T-helper 17 cell (primary cell): ENCODE measurements at places on chromosomes 4 and X.
A peak's percentile ranks its signal among the peaks of the same experiment; 100 is the strongest.

DNA sequence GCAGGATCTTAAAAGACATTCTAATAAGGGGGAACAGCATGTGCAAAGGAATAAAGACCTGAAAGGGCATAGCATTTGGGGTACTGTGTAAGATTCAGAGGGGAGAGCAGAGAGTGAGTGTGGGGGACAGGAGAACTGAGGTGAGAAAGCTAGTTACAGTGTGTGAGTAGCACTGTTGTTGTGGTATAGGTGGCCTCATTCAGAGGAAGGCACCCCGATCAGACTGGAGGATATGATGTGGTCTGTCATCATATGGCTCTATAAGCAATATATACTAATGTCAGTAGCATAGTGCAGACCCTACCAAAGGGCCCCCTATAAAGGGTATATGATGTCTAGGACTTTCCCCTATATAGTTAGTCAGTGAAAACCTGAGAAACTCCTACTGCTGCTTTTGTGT lies 175.8 kb downstream of the FMR1NB start:
- no peaks in the 10 kb centered on the region for H3K4me1 ChIP-seq
- DNase-seq: no peak
- H3K36me3 ChIP-seq: no peaks in the 10 kb centered on the region
- peaks cover 6% of the 10 kb centered on the region for H3K27me3 ChIP-seq
- H3K27ac ChIP-seq: no peak overlapping the region
- H3K4me3 ChIP-seq: no peak overlapping the region

DNA sequence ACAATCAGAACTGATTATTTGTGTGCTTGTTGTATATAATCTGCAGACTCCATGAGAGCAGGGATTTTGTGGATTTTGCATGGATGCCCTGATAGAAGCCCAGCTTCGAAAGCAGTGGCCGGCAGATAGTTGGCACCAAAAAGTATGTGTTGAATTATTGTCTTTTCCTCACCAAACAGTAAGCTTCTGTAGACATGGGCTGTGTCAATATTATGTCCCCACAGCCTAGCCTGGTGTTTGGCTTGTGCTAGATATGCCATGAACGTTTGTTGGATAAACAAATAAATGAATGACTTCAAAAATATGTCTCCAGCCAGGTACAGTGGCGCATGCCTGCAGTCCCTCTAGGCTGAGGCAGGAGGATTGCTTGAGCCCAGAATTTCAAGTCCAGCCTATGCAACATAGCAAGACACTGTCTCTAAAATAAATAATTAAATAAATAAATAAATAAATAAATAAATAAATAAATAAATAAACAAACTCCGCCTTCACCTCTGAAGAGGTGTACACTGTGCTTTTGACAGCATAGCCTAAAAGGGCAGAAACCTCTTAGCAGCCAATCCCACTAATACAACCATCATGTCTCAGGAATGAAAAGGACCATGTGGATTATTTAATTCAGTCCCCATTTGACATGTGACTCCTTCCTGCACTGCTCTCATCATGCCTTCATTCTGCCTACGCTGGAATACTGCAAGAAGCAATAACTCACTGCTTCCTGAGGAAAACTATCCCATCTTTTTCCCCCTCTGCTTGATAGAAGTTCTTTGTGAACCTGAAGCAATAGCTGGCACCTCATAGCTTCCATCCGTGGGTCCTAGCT lies 335.2 kb downstream of the FBXW7 start:
- H3K27ac ChIP-seq: no peak overlapping the region
- no peak for DNase-seq
- H3K4me3 ChIP-seq: no peak overlapping the region
- H3K36me3 ChIP-seq: peaks cover 6% of the 10 kb centered on the region
- H3K27me3 ChIP-seq: peaks cover 5% of the 10 kb centered on the region

- no peak for DNase-seq
- H3K4me1 ChIP-seq: no peaks in the 10 kb centered on the region
- no peaks in the 10 kb centered on the region for H3K36me3 ChIP-seq
- no peak overlapping the region for H3K4me3 ChIP-seq
Observed at GRCh38 chr4:174553828-174554227, 31.5 kb upstream of the HPGD start.

DNA sequence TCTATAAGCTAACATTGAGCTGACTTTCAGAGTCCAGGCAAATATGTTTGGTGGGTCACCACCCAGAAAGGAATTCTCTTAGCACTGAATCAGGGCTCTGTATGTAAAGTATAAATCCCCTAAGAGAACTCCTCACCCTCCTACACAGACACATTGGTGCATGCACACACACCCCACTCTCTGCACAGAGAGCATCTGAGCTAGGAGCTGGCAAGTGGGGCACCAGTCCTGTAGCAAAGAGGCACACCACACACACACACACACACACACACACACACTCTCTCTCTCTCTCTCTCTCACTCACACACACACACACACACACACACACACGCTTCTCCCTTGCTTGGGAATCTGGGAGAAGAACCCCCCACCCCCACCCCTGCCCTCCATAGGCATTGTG lies 3.2 kb downstream of the SLITRK2 start:
- no peak for DNase-seq
- H3K27me3 ChIP-seq: peaks cover 20% of the 10 kb centered on the region
- H3K27ac ChIP-seq: no peak overlapping the region
- no peaks in the 10 kb centered on the region for H3K4me1 ChIP-seq
- no peaks in the 10 kb centered on the region for H3K36me3 ChIP-seq

DNA sequence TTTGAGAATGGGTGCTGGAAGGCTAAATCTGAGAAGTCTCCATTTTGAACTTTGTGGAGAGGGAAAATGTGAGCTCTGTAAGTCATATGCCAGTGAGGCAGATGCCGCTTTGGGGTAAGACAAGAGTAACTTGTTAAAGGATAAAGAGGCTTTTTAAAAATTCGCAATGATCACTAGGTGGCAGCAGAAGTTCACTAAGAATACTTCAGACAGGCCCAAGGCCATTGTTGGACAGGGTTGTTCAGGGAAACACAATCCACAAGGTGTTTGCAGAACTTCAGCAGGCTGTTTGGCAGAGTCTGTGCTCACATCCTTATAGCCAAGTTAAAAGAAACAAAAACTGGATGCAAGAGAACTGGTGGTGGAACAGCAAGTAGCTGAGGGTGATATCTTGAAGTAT lies 13.7 kb upstream of the PIGA start:
- no peaks in the 10 kb centered on the region for H3K4me1 ChIP-seq
- no peaks in the 10 kb centered on the region for H3K36me3 ChIP-seq
- H3K27ac ChIP-seq: no peak overlapping the region

DNA sequence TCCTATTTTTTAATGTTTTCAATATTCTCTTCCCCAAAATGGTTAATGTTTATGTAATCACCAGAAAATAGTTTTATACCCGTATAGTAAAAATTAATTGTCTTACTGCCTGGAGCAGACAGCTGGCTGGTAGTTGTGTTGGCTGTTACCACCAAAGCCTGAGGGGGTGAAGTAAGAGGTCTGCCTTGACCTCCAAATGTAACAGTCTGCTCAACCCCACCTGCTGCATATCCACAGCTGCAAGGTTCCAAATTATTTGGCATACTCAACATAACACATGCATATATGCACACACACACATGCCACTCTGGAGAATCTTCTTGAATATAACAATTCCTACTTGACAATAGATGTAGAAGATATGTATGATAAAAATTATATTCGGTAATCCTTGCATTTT lies 624.3 kb downstream of the ADGRL3 start:
- no peaks in the 10 kb centered on the region for H3K36me3 ChIP-seq
- no peaks in the 10 kb centered on the region for H3K4me1 ChIP-seq
- no peaks in the 10 kb centered on the region for H3K27me3 ChIP-seq
- H3K27ac ChIP-seq: no peak overlapping the region
- DNase-seq: no peak

DNA sequence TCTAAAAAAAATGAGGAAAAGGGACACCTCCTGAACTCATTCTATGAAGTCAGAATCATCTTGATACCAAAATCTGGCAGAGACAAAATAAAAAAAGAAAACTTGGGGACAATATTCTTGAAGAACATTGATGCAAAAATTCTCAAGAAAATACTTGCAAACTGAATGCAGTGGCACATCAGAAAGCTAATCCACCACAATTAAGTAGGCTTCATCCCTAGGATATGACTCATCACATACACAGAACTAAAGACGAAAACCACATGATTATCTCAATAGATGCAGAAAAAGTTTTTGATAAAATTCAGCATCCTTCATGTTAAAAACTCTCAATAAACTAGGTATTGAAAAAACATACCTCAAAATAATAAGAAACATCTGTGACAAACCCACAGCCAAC lies 98.3 kb downstream of the FAM47B start:
- no peaks in the 10 kb centered on the region for H3K4me1 ChIP-seq
- DNase-seq: no peak
- H3K4me3 ChIP-seq: no peak overlapping the region
- no peaks in the 10 kb centered on the region for H3K36me3 ChIP-seq
- H3K27me3 ChIP-seq: no peaks in the 10 kb centered on the region

- peak overlapping the region; percentile 95 for H3K27ac ChIP-seq
- peaks cover 22% of the 10 kb centered on the region for H3K4me1 ChIP-seq
- peak overlapping the region; percentile 85 for H3K4me3 ChIP-seq
- H3K36me3 ChIP-seq: no peaks in the 10 kb centered on the region
- H3K27me3 ChIP-seq: no peaks in the 10 kb centered on the region
Observed at GRCh38 chrX:9341291-9342201, 123.3 kb upstream of the TBL1X start.

- no peak overlapping the region for H3K4me3 ChIP-seq
- H3K27ac ChIP-seq: no peak overlapping the region
- no peaks in the 10 kb centered on the region for H3K27me3 ChIP-seq
- no peaks in the 10 kb centered on the region for H3K4me1 ChIP-seq
- no peaks in the 10 kb centered on the region for H3K36me3 ChIP-seq
Observed at GRCh38 chrX:50565718-50566117, 95.1 kb upstream of the DGKK start.

DNA sequence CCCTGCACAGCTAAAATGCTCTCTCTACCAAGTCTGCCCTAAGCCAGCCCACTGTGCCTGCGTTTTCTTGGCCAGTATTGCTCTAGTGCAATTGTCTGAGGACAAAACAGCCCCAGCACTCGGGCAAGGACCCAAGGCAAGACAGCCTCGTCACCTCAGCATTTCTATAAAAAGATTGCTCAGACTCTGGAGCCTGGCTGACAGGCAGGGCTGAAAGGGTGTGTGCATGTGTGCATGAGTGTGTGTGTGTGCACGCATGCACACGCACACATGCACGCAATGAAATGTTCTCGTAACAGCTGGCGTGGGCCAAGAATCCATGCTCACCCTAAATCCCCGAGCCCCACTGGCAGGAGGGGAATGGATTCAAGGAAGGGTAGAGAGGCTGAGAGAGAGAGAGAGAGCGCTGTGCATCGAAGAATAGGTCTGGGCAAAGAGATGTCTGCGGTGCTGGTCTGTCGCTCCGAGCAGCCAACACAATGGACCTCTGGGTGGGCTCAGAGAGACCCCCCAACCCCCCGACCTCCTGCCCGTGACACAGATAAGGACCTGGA lies 579.2 kb downstream of the BCOR start:
- H3K36me3 ChIP-seq: no peaks in the 10 kb centered on the region
- H3K4me1 ChIP-seq: no peaks in the 10 kb centered on the region
- no peak for DNase-seq
- no peaks in the 10 kb centered on the region for H3K27me3 ChIP-seq
- no peak overlapping the region for H3K27ac ChIP-seq

DNA sequence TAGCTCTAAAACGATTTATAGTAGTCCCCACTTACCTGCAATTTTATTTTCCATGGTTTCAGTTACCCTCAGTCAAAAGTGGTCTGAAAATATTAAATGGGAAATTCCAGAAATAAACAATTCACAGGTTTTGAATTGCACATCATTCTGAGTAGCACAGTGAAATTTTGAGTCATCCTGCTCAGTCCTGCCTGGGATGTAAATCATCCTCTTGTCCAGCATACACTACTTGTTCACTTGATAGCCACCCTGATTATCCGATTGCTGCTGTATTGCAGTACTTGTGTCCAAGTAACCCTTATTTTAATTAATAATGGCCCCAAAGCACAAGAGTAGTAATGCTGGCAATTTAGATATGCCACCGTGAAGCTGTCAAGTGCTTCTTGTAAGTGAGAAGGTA lies 23.5 kb upstream of the BDH2 start:
- DNase-seq: no peak
- no peaks in the 10 kb centered on the region for H3K36me3 ChIP-seq
- peaks cover 5% of the 10 kb centered on the region for H3K4me1 ChIP-seq
- H3K4me3 ChIP-seq: no peak overlapping the region

DNA sequence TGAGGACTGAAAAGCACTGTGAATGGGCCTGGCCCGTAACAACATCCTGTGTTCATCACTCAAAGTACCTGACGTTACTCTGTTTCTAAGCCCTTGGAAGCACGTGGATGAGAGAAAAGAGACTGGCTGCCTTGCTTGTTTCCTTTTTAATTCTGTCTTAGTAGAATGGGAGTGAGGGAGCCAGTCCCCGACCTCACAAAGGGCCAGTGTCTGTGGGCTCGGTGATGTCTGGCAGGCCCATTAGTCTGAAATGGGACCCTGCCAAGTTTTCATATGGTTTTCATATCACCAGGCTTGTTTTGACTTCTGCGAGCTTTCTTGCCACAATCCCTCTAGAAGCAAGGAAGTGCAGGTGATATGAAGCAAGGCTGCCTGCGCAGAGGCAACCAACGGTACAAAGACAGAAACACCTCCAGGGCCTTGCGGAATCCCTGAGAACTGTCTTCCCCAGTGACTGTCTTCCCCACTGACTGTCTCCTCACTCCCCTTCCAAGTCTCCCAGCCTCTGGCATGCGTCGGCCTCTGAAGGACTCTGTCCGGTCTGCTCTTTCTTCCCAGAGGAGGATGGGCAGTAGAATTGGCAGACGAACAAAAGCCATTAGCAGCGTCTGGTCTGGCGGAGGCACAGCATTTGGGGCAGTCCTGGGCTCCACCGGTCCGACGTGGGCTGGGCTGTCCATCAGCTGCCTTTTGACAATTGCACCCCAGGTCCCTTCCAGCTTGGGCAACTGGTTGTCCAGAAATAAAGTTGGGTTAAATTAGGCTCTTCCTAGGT lies 20.2 kb upstream of the RASL11B start:
- H3K4me1 ChIP-seq: no peaks in the 10 kb centered on the region
- no peak for DNase-seq
- H3K36me3 ChIP-seq: no peaks in the 10 kb centered on the region

DNA sequence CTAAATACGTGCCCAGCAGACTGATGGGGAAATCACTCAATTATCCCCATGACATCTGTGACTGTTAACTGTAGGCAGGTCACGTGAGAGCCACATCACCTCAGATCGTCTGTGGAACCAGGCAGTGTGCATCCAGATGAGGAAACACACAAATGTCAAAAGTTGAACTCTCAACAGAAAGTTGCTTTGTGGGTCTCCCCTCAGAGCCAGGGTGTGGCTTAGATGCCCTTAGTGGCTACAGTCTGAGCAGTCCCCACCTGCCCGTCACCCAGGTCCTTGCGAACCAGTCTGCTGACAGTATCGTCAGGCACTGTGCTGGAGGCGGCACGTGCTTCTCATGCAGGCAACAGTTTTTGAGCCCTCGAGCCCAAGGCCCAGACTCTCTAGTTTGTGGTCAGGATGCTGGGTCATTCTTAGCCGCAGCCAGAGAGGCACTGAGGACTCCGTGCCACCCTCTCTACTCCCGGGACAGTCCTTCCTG lies 10.8 kb downstream of the TMEM187 start:
- H3K27me3 ChIP-seq: no peaks in the 10 kb centered on the region
- H3K27ac ChIP-seq: peak overlapping the region; percentile 93
- H3K4me3 ChIP-seq: peak overlapping the region; percentile 83
- DNase-seq: no peak
